LHCN-M2 (cell line): ENCODE measurements at places on chromosomes 4 and X. TPM values are rescaled to one million over a fixed set of nuclear protein-coding genes. Genes with fewer than 3 reads are reported as not detected.

DNA sequence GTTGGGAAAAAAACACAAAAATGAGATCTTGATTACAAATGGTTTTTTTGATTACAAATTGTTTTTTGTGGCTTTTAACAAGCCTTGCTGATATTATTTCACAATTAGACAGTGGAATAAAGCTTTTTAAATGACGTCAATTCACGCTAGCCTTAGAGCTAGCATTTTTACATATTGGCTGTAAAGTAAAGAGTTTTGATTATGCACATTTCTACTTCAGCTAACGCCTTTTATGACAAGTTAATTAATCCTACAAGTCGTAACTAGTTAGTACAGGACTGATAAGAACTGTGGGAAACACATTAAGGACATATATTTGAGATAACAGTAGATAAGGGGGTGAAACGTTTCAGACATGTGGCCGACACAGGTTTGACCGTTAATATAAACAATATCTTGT, 95.7 kb upstream of the ATXN3L start:
- DNase-seq = no peak

DNA sequence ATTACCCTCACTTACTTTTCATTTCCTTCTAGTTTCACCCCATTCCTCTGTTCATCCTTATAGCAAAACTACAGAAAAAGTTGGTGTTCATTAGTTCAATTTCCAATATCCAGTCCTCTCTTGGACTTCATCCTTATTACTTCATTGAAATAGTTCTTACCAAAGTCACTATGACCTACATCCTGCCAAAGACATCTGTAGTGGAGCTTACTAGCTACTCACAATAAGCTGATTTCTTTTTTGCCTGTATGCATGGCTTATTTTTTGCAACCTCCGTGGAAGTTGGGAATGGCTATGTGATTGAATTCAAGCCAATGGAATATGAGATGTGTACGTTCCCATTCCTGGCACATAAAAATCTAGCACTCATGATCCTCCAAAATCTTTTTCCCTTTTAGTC, 4.6 kb upstream of the CDKL2 start:
- DNase-seq = no peak

DNA sequence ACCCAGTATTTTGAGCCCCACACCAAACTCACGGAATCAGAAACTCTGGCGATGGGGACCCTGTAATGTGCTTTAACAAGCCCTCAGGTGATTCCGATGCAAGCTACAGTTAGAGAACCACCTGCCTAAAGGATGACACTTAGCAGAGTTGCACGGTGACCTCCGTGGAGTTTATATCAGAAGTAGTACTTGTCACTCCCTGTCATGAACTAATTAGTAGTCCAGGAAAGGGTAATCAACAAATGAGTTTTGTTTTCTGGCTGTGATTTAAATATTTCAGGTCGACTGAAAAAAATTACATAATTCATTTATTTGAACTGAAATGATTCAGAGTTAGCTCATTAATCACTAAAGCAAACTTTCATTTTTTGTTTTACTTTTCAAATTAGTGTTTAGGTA, 56.4 kb downstream of the TMA16 start:
- no peak for DNase-seq

- peak; percentile 72 for DNase-seq
These were observed 403 bp downstream of the SGCB start for GRCh38 chr4:52037689-52038102.

DNA sequence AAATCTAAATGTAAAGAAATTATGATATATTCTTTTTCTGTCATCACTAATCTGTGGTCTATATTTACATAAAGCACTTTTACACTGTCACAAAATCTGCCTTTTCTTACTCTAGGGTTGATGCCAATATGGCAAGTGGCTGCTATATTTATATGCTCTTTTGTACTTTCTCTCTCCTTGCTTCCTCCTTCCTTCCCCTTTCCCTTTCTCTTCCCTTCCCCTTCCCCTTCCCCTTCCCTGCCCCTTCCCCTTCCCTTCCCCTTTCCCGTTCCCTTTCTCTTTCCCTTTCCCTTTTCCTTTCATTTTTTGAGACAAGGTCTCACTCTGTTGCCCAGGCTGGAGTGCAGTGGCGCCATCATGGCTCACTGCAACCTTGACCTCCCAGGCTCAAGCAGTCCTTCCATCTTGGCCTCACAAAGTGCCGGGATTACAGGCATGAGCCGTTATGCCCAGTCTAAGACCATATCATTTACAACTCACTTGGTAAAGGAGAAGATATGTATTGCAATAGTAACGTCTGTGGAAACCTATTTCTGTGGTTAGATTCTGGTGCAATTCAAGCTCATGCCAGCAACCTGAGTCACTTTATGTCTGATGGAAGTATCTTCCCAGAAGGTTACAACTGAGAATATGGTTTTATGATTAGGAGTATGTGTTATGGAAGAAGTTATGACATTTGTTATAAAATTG, 13.9 kb upstream of the PLAC8 start:
- peak; percentile 90 for DNase-seq

DNA sequence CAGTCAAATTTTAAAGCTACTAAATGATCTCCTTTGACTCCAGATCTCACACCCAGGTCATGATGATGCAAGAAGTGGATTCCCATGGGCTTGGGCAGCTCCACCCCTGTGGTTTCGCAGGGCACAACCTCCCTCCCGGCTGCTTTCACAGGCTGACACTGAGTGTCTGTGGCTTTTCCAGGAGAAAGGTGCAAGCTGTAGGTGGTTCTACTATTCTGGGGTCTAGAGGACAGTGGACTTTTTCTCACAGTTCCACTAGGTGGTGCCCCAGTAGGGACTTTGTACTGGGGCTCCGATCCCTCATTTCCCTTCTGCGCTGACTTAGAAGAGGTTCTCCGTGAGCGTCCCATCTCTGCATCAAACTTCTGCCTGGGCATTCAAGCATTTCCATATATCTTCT, 845.2 kb downstream of the PCDH18 start:
- no peak for DNase-seq

GRCh38 chr4:87961993-87962392, 13.5 kb upstream of the SPP1 start:
- peak; percentile 26 for DNase-seq

- peak; percentile 63 for DNase-seq
These were observed 186.9 kb downstream of the CAMK2D start for GRCh38 chr4:113574636-113575103.

- no peak for DNase-seq
These were observed 449 bp downstream of the CTPS2 start for GRCh38 chrX:16711893-16712547.

DNA sequence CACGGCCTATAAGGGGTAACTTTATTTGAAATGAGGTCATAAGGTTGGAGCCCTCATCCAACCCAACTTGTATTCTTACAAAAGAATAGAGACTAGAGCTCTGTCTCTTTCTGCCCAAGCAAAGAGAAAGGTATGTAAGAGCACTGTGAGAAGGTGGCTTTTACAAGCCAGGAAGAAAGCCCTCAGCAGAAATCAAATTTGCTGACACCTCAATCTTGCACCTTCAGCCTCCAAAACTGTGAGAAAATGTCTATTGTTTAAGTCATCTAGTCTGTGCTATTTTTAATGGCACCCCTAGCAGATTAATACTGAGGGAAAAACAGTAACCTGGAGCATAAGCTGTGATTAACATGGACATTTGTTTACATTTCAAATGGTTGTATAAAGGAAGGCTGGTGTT, 860.7 kb downstream of the PCDH7 start:
- DNase-seq = no peak

DNA sequence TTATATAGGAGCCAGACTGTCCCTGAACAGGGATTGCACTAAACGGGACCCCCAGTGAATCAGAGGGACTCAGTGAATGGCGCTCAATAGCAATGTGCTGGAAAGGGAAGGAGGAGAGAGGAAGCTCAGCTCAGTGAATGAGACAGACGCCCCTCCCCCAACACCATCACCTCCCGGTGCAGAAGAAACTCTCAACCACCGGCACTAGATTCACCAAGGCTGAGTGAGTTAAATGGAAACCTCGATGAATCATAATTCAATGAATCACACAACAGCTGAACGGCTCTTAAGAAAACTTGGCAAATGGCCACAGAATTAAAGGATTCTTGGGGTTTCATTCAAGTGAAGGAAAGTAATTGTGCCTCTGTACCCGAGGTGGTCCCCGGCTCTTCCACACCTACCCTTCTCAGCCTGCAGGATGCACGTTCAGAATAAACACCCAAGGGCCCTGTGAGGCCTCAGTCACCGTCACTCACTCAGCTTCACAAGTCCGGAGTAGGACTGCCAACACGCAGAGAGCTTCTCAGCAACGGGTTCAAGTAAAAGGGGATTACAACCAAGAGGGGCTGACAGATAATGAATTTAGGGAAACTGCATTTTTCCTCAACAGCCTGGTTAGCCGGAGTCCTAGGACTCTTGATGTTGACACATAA, 29.3 kb downstream of the CRMP1 start:
- DNase-seq = peak; percentile 98

- no peak for DNase-seq
These were observed 706.5 kb downstream of the CCSER1 start for GRCh38 chr4:90833706-90834105.

DNA sequence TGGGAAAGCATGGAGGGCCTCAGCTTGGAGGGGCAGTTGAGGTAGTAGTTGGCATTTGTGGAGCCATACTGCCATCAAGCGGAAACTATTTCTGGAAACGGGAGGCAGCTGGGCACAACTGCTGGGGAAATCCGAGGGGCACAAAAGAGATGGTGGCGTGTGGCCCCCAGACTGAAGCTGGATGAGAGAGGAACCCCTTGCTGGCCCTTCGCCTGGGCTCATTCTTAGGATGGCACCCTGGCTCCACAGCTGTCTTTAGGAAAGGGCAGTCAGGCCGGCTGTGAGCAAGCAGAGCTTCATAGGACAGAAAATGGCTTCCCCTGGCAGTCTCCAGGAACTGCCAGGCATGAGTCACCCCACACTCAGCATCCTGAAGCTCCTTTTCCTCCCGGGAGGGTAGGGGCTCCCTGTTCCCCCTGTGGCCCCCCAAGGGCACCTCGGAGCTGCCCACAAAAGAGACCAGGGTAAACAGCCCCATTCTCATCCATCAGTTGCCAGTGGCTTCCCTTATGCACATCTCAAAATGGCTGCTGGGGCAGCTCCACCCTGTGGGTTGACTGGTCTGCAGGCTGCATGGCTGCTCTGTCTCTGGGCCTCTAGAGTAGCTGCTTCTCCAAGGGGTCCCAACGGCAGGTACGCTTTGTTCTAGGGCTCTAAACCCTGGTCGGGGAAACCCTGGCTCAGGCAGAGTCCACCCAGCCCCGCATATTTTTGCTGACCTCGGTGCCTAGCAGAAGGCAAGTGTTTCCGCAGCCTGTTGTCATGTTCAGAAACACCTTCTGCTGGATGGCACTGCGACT, 64.7 kb downstream of the NBDY start:
- peak; percentile 28 for DNase-seq

- DNase-seq = no peak
These were observed 248.5 kb downstream of the ENOX2 start for GRCh38 chrX:130654409-130654950.

LANCL3 gene
- total RNA-seq = 1.5 and 1.7 TPM in 2 replicates

FNIP2 gene
- 15.1 and 17.6 TPM in 2 replicates for total RNA-seq

PDLIM3 gene
- 783 and 1,256 TPM in 2 replicates for total RNA-seq

NAA11 gene
- not detected in 2 replicates for total RNA-seq

GRIA2 gene
- total RNA-seq = not detected in 2 replicates

MAB21L2 gene
- 0.06 TPM in 1 of 2 replicates, not detected in the other for total RNA-seq

ZCCHC18 gene
- total RNA-seq = 0.64 TPM in 1 of 2 replicates, not detected in the other
